ENCODE measurements at places on chromosomes 16 and 17.

DNA sequence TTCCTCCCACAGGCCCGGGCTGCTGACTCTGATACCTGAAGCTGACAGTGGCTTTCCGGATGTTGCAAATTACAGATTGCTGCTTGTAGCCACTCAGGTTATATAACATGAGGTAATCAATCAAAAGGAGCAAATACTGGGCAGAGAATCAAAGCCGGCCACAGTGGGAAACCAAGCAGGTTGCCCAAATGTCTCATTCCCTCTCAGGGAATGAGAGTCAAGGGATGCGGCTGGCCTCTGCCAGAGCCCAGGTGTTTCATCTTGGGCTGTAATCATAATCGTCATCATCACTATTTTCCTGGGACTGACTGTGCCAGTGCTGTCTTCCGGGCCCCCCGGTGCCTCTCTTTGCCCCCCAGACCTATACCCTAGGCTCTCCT, 292.4 kb upstream of the FOXF1 start:
- DNase-seq, result no peak

DNA sequence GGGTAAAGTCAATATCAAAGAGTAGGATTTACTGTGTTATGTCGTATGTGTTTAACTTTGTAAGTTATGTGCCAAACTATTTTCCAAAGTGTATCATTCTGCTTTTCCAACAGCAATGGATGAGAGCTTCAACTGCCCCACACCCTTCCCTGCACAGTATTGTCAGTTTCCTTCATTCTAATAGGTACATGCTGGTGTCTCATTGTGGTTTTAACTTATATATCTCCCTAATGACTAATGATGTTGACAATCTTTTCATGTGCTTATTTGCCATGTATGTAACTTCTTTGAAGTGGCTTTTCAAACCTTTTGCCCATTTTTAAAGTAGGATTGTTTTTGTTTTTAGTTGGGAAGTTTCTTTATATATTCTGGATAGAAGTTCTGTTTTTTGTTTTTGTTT, 3.8 kb downstream of the DDX19B start:
- no peak for DNase-seq

DNA sequence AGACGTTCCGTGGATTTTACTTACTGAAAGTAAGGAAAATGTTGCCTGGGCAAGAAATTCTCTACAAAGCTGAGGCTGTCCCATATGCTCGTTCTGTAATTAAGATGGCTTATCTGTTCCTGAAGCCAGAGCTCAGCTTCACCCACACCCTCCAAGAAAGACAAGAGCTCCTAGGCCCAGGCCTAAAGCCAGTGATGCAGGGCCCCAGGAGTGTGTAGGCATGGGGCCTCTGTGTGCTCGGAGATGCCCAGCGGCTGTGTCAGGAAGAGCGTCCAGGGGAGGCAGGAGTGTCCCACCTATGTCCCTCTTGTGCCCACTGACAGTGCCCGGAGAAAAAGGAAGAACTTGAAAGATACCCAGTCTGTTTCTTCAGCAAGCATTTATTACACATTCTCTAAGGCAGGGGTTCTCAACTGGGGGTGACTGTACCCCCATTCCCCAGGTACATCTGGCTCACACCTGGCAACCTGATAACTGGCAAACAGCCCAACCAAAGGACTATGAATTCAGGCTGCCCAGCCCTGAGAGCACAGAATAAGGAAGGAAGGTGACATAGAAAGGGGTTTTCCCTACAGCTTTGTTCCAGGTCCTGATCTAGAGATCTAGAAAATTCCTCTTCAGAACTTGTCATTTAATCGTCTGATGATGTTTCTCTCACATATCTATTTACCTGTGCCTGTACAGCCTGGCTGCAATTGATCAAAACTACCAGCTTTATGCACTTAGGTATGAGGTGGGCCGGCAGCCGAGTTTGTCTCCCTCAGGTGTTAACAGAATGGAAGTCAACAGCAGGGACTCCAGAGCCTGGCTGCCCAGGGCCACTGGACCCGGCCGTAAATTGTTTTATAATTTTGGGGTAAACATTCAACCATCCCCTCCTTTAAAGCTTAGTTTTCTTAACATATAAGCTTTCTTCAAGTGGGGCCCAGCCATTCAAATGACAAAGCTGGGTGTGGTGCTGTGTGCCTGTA, 12.0 kb downstream of the SNN start:
- DNase-seq, result no peak

- DNase-seq, result no peak
Measured at GRCh38 chr17:30187573-30187972, 47.9 kb downstream of the SLC6A4 start.

GRCh38 chr17:32819035-32819434, 57.9 kb downstream of the MYO1D start:
- no peak for DNase-seq

GRCh38 chr16:27628241-27628942, 78.4 kb downstream of the KATNIP start:
- DNase-seq, result no peak

DNA sequence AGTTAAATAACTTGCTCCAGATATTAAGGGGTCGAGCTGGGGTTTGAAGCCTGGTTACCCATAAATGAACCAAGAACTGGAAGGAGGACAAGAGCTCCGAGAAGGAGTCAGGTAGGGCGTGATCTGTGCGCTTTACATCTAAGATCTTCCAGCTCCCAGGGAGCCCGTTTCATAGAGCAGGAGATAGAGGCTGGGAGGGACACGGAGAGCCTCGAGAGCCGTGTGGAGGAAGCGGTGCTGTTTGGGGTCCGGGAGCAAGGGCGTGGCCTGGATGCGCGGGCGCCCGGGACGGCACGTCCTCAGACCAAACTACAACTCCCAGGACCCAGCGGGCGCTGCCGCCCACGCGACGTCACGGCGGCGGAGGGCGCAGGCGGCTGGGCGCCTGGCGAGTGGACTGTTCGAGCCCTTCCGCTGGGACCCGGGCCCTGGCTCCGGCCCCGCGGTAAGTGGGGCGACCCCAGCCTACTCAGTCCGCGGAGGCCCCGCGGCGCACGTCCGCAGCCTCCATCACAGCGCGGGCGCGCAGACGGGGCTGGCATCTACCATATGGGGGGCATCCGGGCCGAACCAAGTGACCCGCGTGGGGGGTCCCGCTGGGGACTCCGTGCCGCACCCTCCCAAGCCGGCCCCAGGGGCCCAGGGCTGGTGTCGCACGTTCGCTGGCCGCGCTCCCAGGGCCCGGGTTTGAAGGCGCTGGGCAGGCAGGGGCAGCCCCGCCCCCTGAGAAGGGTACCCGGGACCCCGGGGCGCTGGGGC, at the start of gene BCKDK:
Gene BCKDK, plus strand, starts transcription at position 352 of the 759 bp plus-strand sequence. CDS start 838 bp downstream, outside the sequence.
- peak; percentile 47 for DNase-seq

DNA sequence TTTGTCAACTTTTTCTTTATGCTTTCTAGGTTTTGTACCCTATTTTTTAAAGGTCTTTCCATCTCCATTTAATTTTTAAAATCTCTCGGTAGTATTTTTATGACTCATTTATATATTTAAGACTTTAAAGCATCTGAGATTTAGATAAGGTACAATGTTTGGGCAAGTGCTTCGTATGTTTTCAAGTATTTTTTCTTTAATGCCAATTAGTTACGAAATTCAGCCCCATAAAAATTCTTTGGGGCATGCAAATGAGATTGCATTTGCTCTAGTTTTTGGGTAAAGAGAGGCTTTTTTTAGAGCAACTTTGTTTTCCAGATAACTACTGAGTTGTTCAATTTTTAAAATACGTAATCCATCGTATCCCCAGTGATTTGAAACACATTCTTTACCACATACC, 65.3 kb upstream of the CRHR1 start:
- DNase-seq, result no peak

- DNase-seq, result no peak
Measured at GRCh38 chr17:62578757-62579487, 48.5 kb upstream of the MRC2 start.

- DNase-seq, result no peak
Measured at GRCh38 chr17:19703828-19704613, 12.4 kb downstream of the SLC47A2 start.

- no peak for DNase-seq
Measured at GRCh38 chr16:50717091-50717490, 23.7 kb downstream of the NOD2 start.

GRCh38 chr17:36212966-36213365, 2.1 kb downstream of the CCL4L2 start:
- DNase-seq, result no peak

DNA sequence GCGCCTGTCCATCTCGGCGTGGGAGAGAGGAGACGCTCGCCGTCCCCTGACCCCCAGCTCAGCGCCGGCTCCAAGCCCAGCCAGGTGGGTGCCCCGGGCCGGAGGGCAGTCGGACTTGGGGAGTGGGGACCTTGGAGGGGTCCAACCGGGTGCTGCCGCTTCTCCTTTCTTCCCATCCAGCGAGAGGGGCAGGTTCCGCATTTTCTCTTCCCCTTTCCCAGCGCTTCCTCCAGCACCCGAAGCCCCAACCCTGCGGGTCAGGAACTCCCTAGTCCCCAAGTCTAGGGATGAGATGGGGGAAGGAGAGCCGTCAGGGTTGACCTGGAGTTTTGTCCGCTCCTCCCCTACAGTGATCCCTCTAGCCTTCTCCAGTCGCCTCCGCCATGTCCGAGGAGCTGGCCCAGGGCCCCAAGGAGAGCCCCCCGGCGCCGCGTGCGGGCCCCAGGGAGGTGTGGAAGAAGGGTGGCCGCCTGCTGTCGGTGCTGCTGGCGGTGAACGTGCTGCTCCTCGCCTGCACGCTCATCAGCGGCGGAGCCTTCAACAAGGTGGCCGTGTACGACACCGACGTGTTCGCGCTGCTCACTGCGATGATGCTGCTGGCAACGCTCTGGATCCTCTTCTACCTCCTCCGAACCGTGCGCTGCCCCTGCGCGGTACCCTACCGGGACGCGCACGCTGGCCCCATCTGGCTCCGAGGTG, at the start of gene OTOP2:
Gene OTOP2, plus strand, starts transcription at position 24 of the 699 bp plus-strand sequence. Its CDS starts 360 bp downstream, at position 384.
- DNase-seq, result no peak

GRCh38 chr17:80285237-80285920, 24.7 kb downstream of the RNF213 start:
- no peak for DNase-seq

DNA sequence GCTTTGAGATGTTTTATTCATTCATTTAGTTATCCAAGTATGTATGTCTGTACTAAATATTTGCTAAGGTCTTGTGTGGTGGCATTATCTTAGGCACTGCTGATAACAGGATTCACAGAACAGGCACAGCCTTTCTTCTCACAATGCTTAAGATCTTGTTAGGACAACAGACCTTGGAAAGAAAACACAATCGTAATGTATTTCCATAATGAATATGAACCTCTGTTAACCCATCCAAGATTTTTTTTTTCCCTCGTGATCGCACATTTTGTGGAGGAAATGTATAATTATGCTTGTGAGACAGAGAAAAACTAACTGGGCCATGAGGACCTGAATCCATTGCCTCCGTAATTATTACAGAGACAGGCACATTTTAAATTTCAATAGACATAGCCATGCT, 121.9 kb downstream of the NPIPB5 start:
- DNase-seq, result no peak

DNA sequence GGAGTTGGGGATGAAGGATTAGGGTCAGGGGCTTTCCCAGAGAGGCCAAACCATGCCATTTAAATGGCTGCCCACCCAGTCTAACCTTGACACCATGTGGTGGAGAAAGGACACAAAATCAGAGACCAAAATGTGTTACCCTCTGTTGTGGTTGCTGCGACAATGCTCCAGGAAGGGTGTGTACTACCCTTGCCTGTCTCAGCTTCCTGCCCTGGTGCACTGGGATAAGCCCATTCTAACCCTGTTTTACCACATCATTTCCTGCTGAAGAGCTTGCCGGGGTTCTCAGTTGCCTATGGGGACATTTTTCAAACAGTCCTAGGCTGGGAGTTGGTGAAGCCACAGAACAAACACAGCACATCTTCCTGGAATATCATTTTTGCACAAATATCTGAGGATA, 4.9 kb downstream of the OR4D1 start:
- peak; percentile 51 for DNase-seq

GRCh38 chr17:56699186-56699894, 105.8 kb downstream of the NOG start:
- DNase-seq, result no peak

DNA sequence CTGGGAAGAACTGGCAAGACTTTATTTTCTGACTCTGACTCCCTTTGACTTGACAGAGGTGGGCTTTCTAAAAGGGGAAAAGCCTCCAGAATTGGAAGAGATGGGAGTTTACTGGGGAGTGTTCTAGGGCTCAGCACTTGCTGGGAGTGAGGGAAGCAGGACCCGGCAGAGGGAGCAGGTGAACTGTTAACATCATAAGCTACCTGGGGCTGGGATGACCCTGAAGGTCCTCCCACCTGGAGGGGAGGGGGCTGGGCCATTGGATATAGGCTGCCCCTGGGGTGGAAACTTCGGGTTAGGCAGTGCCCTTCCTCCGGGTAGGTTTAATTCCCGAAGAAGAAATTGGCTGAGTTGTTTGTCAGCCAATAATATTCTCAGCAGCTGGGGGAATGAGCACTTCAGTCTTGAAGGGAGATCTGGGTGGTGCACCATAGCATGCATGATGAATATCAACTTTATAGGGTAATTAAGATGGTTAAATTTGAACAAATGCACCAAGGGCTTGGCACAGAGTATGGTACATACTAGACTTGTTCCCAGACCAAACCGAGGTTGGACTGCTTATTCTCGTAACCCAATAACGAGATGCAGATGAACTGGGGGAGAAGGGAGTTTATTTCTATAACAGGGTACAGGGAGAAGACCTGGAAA, 337.0 kb downstream of the HAPSTR1 start:
- DNase-seq, result no peak

GRCh38 chr16:88608076-88608475, 30.3 kb upstream of the IL17C start:
- no peak for DNase-seq

GRCh38 chr16:67708368-67708771, 10.7 kb downstream of the GFOD2 start:
- no peak for DNase-seq

DNA sequence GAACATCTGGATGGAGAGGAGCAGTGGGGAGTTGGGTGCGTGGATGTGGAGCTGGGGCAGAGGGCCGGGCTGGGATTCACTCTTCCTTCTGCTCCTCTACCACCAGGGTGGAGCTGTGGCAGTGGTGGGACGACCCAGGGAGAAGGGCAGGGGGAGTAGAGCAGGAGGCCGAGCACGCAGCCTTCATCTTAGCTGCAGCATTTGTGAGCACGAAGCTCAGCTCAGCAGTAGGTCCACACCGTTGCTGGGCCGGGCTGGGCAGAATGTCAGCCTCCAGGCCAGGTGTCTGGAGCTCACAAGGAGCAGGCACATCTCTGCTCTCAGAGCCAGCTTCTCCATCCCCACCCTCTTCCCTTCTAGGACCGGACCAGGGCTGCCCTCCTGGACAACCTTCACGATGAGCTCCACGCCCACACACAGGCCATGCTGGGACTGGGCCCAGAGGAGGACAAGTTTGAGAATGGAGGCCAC, 55.7 kb downstream of the OR1D5 start:
- DNase-seq, result no peak

DNA sequence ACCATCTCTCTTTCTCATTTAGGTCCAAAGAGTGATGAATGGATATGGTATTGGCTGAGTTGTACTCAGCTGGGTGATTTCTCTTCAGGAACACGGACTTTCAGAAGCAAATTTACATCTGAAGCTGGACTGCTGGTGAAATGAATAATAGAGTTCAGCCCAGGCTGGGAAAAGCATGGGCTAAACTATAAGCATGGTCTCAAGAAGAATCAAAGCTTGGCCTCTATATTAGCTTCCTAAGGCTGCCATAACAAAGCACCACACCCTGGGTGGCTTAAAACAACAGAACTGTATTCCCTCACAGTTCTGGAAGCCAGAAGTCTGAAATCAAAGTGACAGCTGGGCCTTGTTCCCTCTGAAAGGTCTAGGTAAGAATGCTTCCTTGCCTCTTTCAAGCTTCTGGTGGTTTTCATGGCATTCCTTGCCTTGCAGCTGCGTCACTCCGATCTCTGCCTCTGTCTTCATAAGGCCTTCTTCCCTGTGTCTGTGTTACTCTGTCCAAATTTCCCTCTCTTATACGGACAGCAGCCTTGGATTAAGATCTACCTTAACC, 89.8 kb upstream of the CES5A start:
- no peak for DNase-seq

- no peak for DNase-seq
Measured at GRCh38 chr16:56438038-56438437, 12.7 kb upstream of the AMFR start.

Measured in activated T-helper 1 cell treated with Interleukin-2 at 50 U/mL for 16 hours (primary cell).